GOT3 (cell line): ENCODE measurements at places on chromosomes 11 and 22.

DNA sequence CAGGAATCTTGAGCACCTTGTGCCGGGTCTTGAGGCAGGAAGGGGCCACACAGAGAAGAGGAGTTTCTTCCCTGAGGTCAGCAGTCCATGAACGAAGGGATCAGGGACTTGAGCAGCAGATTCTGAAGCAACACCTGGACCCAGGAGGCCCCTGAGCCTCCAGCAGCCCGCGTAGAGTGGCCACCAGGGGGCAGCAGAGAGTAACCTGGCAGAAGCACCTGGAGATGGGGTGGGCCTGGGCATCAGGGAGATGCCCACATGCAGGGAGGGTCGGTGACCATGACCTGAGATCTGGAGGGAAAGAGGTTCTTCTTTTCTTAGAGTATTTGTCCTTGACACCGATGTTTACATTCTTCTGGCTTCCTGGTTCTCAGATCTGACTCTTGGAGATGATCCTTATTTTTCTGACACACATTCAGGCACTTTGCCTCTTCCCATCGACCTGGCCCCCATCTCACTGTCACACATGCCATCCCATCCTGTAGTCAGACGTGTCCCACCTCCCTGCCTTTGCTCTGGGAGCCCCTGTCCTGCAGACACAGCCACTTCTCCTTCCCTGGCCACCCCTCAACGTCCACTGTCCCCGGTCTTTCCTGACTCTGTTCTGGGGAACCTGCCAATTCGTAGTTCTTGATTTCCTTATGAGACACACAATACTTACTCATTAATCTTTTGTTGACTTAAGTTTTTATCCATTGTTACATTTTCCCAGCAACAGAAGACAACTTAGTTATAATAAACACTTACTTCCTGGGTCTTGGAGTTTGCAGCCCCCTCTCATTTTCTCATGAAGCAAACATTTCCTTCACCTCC lies 66.5 kb downstream of the GGTLC2 start:
- DNase-seq, result no peak

- DNase-seq, result no peak
Measured at GRCh38 chr11:72719144-72719543, 33.1 kb downstream of the ARAP1 start.

DNA sequence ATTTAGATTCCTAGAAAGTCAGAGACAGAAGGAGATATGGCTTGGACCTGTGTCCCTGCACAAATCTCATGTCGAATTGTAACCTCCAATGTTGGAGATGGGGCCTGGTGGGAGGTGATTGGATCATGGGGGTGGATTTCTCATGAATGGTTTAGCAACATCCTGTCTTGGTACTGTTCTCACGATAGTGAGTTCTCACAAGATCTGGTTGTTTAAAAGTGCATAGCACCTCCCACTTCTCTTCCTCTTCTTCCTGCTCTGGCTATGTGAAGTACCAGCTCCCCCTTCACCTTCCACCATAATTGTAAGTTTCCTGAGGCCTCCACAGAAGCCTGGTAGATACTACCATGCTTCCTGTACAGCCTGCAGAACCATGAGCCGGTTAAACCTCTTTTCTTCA lies 27.6 kb upstream of the PAMR1 start:
- DNase-seq, result no peak

DNA sequence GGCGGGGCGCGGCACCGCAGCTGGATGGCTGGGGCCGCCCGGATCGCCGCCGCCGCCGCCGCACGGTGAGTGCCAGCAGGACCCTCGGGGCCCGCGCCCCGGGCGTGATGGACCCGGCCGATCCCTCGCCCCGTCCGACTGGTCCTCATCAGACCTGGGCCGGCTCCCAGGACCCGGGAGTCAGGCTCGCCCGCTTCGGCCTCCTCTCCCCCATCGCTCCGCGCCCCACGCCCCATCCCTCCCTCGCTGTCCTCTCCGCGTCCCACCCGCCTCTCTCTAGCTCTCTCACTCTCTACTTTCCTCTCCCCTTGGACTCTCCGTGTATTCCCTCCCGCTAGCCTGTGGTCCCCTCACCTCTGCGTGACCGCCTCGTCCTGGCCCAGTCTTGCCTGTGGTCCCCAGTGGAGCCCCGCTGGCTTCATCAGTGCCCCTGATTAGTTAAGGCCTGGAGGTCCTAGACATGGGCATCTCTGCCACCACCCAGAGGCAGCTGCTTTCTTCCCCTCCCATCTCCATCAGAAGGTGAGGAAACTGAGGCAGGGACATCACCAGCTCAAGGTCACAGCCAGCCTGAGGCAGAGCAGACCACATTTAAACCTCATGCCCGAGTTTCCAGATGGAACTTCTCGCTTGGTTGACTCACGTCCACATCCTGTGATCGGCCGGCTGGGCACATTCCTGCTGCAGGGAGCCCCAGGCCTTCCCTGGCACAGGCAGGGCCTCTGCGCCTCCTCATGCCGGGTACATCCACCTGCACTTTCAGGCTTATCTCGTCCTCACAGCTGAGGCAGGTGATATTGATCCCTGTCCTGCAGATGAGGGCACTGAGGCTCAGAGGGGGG lies 429 bp downstream of the SLC39A13 start:
- no peak for DNase-seq

- DNase-seq, result no peak
Measured at GRCh38 chr22:23401111-23401909, 178.8 kb downstream of the IGLL1 start.

DNA sequence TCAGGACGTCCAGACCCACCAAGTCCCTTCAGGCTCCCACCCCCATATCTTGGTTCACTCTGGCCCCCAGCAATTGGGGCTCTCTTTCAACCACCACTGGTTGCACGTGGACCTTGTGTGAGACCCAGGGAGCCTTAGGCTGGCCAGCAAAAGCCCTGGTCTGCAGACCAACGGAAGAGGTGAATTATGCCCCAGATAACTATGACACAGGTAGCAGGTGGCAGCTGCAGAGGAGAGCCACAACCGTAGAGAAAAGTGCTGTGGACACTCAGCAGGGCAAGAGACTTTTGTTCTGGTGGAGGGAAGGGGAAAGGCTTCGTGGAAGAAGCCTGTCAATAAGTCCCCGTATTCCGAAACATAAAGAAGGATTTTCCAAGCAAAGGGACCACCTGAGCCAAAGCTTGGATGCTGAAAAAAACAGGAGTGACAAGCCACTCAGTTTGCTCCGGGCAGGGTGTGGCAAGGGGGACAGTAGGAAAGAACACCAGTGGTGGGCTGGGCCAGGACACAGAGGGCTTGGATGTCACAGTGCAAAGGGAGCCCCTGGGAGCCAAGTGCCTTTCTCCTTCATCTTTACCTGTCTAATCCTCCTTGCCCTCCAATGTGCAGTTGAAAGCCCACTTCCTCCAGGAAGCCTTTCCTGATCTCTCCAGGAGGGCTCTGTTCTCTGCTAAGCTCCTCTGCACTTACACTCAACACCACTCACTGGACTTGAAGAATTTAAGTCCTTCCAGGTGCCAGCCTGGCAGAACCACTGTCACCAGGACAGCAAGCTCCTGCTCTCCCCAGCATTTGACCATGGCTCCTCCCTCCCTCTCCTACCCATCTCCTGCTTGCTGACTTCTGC lies 264.7 kb downstream of the BUD13 start:
- no peak for DNase-seq

DNA sequence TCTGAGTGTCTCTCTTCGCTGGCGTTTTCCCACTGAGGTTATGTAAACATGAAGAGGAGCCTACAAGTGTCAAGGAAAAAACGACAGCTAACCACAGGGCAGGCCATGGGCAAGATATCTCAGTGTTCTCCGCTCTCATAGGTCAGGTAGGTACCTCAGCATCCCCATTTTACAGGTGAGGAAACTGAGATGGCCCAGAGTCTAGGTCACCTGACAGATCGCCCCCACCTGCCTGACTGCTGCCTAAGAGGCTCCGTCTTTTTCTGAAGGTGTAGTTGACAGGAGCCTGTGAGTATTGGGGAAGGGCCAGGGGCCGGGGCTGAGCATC lies 847 bp upstream of the NDUFA6 start:
- DNase-seq, result no peak
